ENCODE measurements at places on chromosomes 3 and 15.
A peak's percentile ranks its signal among the peaks of the same experiment; 100 is the strongest.

GRCh38 chr3:196642434-196642833 lies 2.9 kb downstream of the NRROS start:
- no peak for DNase-seq

- no peak for DNase-seq
Observed at GRCh38 chr3:134624537-134625287, 26.1 kb downstream of the KY start.

DNA sequence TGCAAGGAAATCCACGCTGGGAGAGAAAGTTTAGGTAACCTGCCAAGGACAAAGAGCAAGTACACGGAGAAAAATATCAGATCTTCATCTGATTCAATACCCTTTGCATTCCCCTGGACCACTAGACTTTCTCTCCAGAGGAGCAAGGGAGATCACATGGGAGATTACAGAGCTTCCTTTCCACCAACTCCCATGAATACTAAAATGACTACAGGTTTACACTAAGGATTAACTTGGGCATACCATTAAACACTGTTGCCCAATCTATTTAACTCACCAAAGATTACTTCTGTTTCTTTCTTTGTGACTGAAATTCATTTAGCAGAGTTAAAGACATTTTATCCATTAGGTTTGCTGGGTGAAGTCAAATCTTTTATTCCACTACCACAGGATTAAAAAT lies 71.2 kb downstream of the RYK start:
- no peak for DNase-seq

- no peak for DNase-seq
Observed at GRCh38 chr15:76158226-76158625, 98.4 kb downstream of the TMEM266 start.

- no peak for DNase-seq
Observed at GRCh38 chr15:37921527-37922385, 12.7 kb upstream of the TMCO5A start.

GRCh38 chr3:184954251-184954650 lies 142.3 kb downstream of the VPS8 start:
- no peak for DNase-seq

- no peak for DNase-seq
Observed at GRCh38 chr3:168251371-168251770, 155.6 kb upstream of the GOLIM4 start.

GRCh38 chr15:100880139-100880896 lies 687 bp downstream of the ALDH1A3 start:
- no peak for DNase-seq

DNA sequence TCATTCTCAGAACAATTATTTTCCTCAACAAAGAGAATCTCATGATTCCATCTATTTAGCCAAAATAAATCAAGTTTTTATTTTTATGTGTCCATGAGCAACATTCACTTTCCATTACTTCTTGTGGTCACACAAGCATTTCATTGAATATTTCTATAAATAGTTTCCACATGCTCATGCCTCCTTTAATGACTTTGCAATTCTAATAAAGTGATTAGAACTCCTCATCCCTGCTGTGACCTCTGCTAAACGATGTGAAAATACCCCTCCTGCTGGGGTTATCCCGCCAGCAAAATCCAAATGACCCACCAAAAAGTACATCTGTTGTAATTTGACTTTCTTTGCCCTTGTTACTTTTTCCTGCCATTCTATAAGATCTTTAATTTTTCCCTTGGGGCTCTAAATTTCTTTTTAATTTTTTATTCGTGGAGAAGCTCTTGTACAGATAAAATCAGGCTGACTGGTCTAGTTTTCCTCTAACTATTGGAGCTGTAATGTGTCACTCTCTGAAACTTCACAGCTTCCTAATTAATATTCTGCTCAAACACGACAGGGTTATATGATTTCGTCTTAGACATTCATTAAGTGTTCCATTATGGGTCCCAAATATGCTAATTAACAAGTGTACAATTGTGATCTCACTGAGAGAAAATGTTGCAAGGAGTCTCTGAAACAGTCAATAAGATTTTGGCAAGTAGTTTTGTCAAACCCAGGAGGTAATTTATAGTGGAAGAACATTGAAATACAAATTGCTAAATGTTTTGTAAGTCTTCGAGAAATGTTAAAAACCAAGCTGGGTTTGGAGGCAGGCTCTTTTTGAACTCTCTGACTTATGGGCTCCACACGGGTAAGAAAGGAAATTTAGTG lies 533.1 kb upstream of the NAALADL2 start:
- DNase-seq: no peak

DNA sequence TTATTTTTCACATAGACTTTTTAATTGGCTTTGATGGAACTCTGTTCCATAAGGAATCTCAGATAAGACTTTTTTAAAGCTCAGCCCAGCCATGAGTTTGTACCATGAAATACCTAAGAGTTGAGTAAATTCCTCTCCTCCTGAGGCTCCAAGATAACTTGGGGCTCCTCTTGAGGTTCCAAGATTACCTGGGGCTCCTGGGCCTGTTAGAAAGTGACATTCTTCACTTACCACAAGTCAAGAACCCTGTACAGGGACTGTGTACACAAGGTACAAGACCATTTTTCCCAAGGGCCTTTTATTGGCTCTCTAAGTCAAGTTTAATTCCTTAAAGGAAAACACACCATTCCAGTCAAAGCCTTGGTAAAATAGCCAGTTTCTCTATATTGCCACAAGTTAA lies 111.3 kb upstream of the PRR20G start:
- no peak for DNase-seq

DNA sequence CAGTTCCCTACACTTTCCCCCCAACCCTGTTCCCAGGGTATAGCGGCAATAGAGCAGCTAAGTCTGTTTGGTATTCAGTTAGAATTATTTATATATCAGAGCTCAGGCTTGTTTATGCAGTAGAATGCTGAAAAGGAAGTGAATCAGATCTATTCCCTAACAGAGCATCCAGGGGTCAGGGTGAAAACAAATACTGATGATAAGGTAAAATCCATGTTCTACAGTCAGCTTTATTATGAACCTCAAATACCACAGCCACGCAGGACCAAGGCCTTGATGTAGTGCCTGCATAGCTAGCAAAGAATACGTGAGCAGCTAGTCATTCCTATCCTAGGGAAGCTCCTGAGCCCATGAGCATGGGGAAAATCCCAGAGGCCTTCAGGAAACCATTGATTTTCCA lies 229.7 kb upstream of the ICE2 start:
- DNase-seq: no peak

DNA sequence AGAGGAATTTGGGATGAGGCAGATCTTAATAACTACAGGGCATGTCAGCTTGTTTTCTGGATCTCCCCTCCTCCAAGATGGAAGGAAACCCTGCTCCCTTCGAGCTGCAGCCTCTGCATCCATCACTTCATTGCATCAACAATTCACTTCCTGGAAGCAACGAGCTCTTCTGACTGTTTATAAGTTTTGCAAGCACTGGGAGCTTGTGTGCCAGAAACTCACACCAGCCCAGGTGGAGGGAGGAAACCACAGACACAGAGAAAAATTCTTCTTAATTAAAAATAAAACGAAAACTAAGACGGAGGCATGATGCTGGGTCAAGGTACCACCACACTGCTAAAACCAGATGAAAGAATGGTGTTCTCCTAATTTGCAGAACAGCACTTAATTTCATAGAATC lies 10.6 kb downstream of the LRIG1 start:
- DNase-seq: no peak

DNA sequence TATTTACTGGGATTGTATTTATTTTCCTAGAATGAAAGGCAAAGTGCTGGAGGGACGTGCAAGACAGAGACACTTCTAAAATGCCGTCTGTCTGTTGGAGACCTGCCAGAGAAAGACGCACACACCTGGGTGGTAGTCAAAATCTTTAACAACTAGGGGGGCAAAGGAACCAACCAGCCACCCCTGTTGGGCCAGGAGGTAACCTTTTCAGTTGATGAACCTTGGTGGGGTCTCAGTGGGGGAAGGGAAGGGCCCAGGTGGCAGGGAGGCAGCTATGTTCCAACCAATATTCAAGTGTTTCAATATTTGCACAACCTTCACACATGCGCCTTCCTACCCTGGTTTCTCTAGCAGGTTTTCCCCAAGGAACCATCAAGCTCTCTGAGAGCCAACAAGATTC lies 99.0 kb downstream of the MEGF11 start:
- DNase-seq: no peak

- no peak for DNase-seq
Observed at GRCh38 chr3:117893638-117894037, 1141.0 kb downstream of the IGSF11 start.

DNA sequence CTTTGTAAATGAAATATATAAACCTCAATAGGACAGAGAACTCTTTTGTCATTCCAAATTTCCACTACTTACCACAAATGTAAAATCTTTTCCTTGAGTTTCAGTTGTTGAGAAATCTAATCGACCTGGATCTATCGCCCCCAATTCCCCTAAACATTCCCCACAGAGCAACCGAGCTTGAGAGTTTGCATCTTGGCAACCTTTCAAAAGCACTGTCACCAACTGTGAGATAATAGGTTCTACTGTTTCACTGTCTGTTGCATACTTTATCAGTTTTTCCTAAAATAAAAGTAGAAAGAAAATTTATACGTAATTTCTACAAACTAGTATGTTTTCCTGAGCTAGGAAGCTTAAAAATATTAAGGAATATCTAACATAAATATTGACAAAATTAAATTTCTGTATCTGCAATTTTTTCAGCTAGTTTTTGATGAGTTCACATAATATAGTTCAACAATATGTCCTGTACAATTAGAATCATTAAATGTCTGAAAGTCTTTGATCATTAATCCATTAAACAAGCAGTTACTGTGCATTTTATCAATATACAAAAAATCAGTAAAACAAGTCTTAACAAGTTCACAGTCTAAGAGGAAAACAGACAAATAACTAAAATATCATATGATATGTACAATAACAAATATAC lies 54.5 kb downstream of the ATR start:
- DNase-seq: peak; percentile 5

DNA sequence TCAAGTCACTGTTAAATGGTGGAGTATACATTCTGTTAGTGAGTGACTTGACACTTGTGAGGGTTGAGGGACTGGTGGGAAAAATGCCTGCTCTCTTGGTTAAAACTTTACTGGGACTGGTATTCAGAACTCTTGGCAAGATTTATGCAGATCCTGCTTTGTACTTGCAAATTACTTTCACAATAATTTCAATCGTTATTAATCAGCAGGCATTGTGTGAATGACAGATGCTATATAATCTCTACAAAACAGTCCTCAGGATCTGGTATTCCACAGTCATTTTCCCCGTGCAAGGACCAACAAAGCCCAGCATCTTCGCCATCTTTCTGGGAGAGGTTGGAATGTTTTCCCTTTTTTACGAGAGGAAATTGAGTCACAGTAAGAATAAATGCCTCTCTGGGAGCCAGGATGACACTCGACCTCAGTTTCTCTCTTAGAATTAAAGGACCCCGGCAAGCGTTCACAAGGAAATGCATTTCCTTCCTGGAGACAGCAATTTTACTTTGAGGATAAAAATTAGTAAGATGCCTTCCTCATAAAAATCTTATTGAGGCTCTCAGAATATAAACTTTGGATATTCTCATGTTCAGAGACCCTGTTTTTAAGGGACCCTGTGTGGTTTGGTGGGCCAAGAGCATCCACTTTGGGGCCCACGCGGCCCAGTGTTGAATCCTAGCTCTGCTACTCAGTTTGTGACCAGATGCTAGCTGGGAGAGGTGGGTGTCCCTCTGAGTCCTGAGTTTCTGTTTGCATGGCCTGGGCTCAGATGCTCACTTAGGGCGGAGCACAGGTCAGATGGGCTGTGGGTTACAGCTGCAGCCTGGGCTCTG lies 45.3 kb upstream of the PLCL2 start:
- DNase-seq: no peak

DNA sequence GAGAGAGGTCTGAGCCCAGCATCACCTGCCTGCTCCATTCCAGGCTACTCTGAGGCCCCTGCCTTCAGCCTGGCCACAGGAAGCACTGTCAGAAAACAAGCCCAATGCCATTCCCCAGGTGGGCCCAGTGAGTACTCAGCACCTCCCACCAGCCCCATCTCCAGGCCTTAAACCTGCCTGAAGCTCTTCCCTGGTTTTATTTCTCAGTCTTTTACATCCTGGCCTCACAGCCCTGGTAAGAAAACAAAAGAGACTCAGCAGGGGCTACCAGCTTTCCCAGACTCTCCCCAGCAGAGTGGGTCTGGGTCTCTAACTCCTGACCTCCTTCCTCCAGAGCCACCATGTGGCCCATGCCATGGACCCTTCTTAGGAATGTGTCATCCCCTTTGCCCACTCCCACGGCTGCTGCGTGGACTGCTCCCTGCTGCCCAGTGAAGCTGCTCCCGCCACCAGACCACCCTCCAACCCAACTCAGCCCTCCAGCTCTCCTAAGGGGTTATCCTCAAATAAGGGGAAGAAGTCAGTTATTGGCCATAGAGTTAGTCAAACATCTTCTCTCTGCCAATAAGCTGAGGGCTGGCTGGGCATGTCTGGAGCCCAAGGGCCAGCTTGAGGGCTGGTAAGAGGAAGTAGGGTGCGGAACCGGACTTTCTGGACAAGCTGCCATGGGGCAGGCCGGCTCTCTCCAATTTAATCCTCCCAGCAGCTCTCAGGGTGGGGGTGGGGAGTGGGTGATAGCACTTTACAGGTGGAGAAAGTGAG lies 116.7 kb upstream of the LINGO1 start:
- no peak for DNase-seq

GRCh38 chr3:64097920-64098319 lies 74.6 kb upstream of the PSMD6 start:
- DNase-seq: no peak

- DNase-seq: no peak
Observed at GRCh38 chr3:15491143-15491542, 30.4 kb downstream of the COLQ start.

GRCh38 chr3:134542287-134542958 lies 56.6 kb downstream of the CEP63 start:
- no peak for DNase-seq

GRCh38 chr15:72916897-72917296 lies 133.3 kb upstream of the ADPGK start:
- DNase-seq: no peak

DNA sequence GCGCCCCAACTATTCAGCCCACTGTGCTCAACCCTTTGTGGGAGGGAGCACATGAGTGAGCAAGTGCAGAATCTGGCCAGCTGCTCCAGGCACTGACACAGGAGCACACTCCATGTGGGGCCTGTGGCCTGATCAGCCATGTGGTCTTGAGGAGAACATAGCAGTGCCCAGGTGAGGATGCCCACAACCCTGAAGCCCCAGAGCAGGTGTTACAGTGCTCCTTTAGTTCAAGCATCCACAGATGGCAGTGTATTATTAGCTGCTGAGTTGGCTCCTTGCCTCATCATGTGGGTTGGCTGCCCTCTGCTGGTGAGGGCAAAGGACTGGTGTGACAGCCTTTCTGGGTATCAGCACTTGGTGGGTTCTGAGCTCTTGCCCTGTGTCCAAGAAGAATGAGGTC lies 1588.2 kb downstream of the SI start:
- DNase-seq: peak; percentile 11

- peak; percentile 29 for DNase-seq
Observed at GRCh38 chr3:84960581-84960980, 1.8 kb downstream of the CADM2 start.

DNA sequence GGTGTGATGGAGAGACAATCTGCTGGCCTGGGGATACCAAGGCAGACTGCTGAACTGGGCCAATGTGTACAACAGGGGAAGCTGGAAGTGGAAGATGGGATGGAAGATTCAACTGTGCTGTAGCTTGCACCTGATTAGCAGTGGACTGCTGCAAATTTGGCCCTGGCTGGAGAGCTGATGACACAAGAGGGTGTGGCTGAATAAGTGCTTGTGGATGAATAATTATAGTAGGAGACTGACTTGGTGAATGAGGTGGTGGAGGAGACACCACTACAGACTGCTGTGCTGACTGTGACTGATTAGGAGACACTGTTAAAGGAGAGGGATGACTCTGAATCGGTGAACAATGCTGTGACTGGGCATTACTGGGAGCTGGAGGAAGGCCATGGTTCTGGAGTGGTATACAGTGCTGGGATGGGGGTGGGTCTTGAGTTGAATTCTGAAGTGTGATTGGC lies 52.5 kb downstream of the PHC3 start:
- no peak for DNase-seq

Data from globus pallidus (tissue), 1 donor.